WTC11 (cell line): ENCODE measurements at places on chromosomes 2 and 18. TPM values are rescaled to one million over a fixed set of nuclear protein-coding genes. Genes with fewer than 3 reads are reported as not detected.

- no peak for DNase-seq
Measured at GRCh38 chr2:235283246-235283645, 210.6 kb upstream of the AGAP1 start.

DNA sequence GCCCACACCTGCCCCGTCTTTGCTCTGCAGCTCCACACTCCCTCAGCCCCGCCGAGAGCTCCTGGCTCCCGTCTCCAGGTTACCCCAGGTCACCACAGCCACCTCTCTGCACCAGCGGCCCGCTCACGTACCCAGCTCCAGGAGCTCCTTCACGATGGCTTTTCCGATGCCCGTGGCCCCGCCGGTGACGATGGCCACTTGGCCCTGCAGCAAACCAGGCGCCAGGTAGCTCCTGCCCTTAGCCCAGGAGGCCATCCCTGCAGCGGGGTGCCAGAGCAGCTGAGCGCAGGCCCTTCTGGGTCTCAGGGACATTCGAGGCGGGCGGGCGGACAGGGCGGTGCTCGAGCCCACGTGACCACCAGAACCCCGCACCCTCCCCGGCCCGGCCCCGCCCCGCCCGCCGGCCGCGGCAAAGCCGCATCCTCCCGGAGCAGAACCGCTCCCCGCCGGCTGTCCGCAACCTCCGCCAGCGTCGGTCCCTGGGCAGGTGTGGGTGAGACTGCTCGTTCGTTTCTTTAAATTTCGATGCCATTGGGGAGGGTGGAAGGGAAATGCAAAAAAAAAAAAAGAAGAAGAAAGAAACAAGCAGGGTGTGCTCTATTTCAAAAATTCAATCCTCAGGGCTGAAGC lies at the start of the genes PECR and TMEM169:
Gene PECR (minus strand): TSS at position 323 of the 630 bp plus-strand sequence. CDS start 68 bp downstream, at position 255.
Gene TMEM169 (plus strand): TSS at position 433 of the 630 bp plus-strand sequence. CDS start 14,045 bp downstream, outside the sequence.
- DNase-seq = peak; percentile 89

DNA sequence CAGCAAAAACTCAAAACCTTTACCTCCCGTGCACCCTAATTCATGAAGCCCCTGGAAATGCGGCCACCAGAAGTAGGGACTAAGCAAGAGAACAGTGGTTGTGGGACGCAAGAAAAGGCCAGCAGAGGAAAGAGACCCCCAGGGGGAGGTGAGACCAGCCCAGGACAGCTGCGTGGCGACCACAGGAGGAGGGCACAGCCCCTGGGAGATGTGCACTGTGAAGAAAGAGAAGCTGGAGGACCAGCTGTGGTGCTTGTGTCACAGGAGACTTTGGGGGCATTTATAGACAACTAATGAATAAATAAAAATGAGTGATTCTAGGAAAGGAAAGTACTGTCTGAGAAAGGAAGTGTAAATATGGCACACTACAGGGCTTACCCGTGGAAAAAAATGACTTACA lies 263.8 kb downstream of the EIPR1 start:
- DNase-seq = no peak

- DNase-seq = no peak
Measured at GRCh38 chr2:233802132-233802815, 24.1 kb downstream of the MROH2A start.

GRCh38 chr2:224401641-224402342 lies at the start of gene FAM124B:
Gene FAM124B (minus strand): TSS chr2:224402107. CDS start chr2:224401768, 339 bp downstream.
- no peak for DNase-seq

GRCh38 chr2:187580462-187581124 lies 26.4 kb upstream of the TFPI start:
- DNase-seq = no peak

DNA sequence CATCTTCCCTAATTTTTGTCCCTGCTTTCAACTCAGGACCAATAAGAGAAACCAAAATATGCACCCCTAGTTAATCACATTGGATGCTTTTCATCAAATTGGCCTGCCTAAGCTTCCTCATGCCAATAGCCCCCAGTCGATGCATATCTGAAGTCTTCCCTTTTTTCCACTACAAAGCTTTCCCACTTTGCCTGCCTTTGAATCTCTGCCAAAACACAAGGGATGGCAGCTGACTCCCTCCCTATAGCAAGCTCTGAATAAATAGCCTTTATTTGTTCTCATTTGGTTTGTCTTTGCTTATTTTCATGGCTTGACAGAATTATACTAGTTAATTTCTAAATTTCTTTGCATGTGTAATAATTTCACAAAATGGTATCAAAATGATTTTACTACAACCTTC lies 621.2 kb downstream of the MBD2 start:
- DNase-seq = no peak

DNA sequence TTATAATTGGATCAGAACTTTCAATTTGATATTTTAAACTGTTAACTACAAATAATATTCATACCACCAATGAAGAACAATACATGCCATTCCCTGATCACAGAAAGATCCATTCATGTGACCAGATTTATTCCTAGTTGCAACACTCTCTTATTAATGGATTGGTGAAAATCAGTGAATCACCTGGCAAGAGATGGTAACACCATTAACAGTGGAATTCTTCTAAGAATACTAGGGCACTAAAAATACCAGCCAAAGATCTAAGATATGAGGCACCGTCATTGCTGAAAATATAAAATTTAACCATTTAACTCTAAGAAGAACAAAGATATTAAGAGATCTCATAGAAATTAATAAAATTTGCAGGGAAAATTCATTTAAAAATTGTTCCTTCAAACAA lies 58.1 kb downstream of the MAP4K3 start:
- no peak for DNase-seq

- DNase-seq = no peak
Measured at GRCh38 chr2:101883860-101884259, 107.9 kb upstream of the IL1R2 start.

DNA sequence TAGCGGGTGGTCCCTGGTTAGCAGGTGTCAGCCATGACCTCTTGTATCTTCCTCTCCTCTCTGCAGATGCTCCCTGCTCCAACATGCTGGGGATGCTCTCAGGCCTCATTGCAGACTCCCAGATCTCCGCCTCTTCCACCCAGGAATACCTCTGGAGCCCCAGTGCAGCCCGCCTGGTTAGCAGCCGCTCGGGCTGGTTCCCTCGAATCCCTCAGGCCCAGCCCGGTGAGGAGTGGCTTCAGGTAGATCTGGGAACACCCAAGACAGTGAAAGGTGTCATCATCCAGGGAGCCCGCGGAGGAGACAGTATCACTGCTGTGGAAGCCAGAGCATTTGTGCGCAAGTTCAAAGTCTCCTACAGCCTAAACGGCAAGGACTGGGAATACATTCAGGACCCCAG lies 60.8 kb downstream of the NRP2 start:
- no peak for DNase-seq

DNA sequence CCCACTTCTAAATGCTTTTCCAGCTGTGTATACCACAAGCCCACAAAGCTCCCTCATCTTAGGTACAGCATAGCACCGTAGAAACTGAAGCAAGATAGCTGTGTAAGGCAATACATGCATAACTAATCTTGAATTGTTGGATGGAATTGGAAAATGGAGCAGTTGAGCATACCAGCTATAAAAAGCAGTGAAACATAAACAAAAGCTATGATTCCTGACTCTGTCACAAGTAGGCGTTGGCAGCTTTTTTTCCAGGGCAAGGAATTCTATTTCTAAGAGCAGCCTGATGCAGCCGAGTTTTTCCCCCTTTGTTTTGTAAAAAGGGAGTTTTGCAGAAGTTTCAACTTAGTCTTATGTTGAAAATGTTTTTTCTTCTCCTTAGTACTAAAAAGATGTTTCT lies 32.4 kb downstream of the MOGAT1 start:
- no peak for DNase-seq

DNA sequence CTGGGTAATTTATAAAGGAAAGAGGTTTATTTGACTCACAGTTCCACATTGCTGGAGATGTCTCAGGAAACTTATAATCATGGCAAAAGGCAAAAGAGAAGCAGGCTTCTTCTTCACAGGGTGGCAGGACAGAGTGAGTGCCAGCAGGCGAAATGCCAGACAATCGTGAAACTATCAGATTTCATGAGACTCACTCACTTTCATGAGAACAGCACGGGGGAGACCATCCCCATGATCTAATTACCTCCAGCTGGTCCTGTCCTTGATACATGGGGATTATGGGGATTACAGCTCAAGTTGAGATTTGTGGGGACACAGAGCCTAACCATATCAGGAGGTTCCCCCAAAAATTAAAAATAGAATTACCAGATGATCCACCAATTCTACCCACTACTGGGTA lies 675.5 kb upstream of the SLC8A1 start:
- DNase-seq = no peak

GRCh38 chr2:131580187-131580586 lies 52.5 kb downstream of the CCDC74A start:
- DNase-seq = no peak

GRCh38 chr2:238155051-238155760 lies 3.6 kb upstream of the ERFE start:
- no peak for DNase-seq

- no peak for DNase-seq
Measured at GRCh38 chr2:134260713-134261112, 6.8 kb downstream of the MGAT5 start.

DNA sequence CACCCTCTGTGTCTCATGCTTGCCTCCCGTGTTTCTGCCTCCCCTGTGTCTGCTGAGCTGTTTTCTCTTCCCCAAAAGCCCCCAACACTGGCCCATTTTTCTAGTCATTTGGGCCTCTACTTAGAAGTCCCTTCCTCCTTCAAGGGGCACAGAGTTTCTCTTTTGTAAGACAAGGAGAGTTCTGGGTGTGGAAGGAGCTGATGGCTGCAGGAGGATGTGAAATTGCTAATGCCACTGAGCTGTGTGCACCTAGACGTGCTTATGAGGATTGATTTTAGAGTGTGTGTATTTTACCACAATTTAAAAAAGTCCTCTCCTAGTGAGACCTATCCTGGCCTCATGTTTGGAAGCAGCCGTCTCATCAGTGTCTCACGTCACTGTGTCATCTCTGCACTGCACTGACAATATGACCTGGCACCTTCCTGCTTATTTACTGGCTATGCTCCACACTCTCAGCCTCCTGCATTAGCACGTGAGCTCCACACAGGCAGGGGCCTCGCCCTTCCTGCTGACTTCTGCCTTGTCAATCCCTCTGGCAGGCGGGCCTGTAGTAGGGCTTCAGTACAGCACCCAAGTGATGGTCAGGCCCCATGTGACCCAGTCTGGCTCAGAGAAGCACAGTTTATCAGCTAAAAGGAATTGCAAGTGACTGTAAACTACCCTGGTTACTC lies 8.0 kb upstream of the MBP start:
- DNase-seq = no peak

DNA sequence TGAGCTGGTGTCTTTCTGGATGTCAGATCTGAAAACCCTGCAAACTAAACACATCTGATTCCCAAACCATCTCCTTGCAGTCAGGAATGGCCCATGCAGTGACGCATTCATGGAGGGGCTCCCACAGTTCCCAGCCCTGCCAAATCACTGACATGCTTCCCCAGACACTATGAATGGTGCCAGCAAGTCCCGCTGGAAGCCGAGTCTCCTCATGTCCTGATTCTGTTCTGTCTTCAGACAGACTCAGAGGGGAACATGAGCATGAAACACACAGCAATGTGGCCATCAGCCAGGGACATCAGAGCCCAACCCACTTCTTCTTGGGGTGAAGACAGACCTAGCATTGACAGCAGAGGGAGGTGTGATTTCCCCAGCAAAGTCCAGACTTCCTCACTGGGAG lies 83.7 kb downstream of the TTC32 start:
- no peak for DNase-seq

- no peak for DNase-seq
Measured at GRCh38 chr2:118006861-118007260, 7.0 kb downstream of the CCDC93 start.

DNA sequence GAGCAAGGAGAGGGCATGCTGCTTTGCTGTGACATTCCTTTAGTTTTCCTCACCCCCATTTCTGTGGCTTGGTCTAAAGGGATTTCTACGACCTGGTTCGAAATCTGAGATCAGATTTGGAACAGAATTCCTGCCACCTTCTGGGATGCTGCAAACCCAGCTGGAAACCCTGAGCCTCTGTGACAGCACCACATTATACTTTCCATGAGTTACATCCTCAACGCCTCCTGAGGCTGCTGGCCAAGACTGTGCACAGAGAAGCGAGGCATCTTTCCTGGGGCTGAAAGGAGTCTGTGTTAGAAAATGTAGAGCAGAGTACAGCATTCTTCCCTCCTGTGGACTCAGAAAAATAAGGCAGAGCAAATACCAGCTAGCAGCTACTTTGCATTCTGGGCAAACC lies 138.1 kb upstream of the CHAC2 start:
- DNase-seq = no peak

- DNase-seq = no peak
Measured at GRCh38 chr2:113720167-113720566, 36.3 kb downstream of the SLC35F5 start.

- no peak for DNase-seq
Measured at GRCh38 chr2:28952836-28953211, 28.3 kb upstream of the TOGARAM2 start.

- no peak for DNase-seq
Measured at GRCh38 chr18:35581546-35581897, at the start of gene GALNT1. Gene GALNT1 (plus strand): TSS chr18:35581740. CDS start chr18:35654663, 72,923 bp downstream.

DNA sequence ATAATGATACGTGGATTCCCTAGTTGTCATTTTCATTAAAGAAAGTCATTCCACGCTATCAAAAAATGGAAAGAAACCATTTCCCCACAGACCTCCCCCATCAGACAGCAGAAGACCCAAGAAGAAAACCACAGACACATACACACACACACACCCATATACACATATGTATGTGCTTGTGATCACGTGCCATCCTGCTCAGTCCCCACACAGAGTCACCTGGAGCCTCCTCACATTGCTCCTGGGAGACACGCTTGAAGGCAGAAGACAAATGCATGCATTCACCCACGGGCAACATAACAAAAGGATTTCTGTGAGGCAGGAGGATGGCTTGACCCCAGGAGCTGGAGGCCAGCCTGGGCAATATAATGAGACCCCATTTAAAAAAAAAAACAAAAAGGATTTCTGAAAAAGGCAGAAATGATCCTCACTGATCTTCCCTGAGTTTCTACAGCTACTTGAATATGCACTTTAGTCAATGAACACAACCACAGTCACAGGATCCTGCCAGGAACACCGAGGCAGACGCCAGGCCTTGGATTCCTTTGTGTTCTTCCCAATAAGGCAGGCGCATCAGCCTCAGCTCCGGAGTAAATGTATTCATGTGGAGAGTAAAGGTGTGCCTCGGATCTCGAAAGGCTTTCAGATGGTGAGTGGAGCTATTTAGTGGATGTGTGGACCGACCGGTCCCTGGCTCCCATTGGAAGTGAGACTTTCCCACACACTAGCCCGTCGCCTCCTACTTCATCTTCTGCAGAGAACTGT lies 21.0 kb downstream of the TGFBRAP1 start:
- DNase-seq = no peak

Gene ZNF804A
- total RNA-seq = not detected in 3 replicates

Gene CLEC4F
- total RNA-seq = not detected in 3 replicates

Gene FBLN7
- 0.55 to 0.96 TPM (median 0.80 TPM) in 3 replicates for total RNA-seq

Gene ACVR1C
- total RNA-seq = 1.1 to 1.6 TPM (median 1.2 TPM) in 3 replicates

Gene ALLC
- total RNA-seq = not detected in 3 replicates

Gene LIPG
- total RNA-seq = 5.5 to 6.8 TPM (median 6.1 TPM) in 3 replicates

Gene LRP1B
- 0.14 to 0.52 TPM (median 0.44 TPM) in 3 replicates for total RNA-seq

Gene ITGA4
- total RNA-seq = 2.0 to 3.0 TPM (median 2.7 TPM) in 3 replicates

Gene KRTCAP3
- 41.9 to 50.0 TPM (median 49.2 TPM) in 3 replicates for total RNA-seq

Gene MITD1
- total RNA-seq = 33.1 to 37.1 TPM (median 34.7 TPM) in 3 replicates

Gene REEP1
- 0.53 to 1.9 TPM (median 0.89 TPM) in 3 replicates for total RNA-seq

Gene SRD5A2
- total RNA-seq = 0.05 to 0.07 TPM (median 0.05 TPM) in 3 replicates

Gene LYG2
- 0.25 TPM in 1 of 3 replicates, not detected in the others for total RNA-seq

Gene FAM98A
- total RNA-seq = 66.3 to 91.1 TPM (median 78.4 TPM) in 3 replicates

Gene FIGN
- total RNA-seq = 19.4 to 23.8 TPM (median 23.1 TPM) in 3 replicates

Gene ANKRD30BL
- total RNA-seq = 0.39 to 0.76 TPM (median 0.48 TPM) in 3 replicates

Gene FIGLA
- not detected in 3 replicates for total RNA-seq
